ENCODE measurements at places on chromosomes 7 and 10. TPM values are rescaled to one million over a fixed set of nuclear protein-coding genes. Genes with fewer than 3 reads are reported as not detected.

GRCh38 chr7:96663457-96663856 is 46.2 kb downstream of the SEM1 start:
- no peak overlapping the region for H3K27ac ChIP-seq
- H3K36me3 ChIP-seq: no peaks in the 10 kb centered on the region
- no peaks in the 10 kb centered on the region for H3K4me1 ChIP-seq
- DNase-seq: no peak
- no peaks in the 10 kb centered on the region for H3K27me3 ChIP-seq

- H3K36me3 ChIP-seq: no peaks in the 10 kb centered on the region
- H3K27me3 ChIP-seq: no peaks in the 10 kb centered on the region
- DNase-seq: peak; percentile 92
- H3K4me1 ChIP-seq: peaks cover 19% of the 10 kb centered on the region
Observed at GRCh38 chr10:73950155-73950948, 39.4 kb downstream of the PLAU start.

DNA sequence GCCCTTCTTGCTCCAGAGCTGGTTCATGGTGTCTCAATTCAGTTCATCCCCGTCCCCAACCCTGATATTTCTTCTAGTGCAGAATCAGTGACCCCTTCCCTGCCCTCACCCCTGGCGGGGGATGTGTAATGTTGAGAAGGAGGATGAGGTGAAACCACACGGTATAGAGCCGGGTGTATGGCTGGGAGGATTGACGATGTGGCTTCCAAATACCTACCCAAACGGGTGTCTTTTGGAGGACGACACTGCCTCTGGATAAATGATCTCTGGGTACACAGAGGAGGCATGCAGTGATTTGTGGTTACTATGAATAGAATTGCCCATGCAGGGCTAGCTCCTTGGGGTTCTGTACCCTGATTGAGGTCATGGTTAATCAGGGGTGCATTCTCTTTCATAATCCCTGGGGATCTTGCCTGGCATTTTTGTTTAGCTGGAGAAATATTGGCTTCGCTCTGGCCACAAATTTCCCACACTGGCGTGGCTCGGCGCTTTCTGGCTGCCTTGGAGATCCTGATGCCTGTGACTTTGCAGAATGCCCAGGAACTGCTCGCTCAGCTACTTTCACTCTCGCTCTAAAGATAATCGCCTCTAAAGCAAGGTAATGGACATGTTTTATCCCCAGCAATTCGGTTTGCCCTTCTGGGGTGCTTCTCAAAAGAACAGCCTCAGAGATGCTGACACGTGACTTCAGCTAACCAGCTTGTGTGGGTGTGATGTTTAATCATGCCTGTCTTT is 89.2 kb downstream of the RBM20 start:
- DNase-seq: no peak
- H3K4me1 ChIP-seq: peaks cover 2% of the 10 kb centered on the region
- H3K36me3 ChIP-seq: no peaks in the 10 kb centered on the region

DNA sequence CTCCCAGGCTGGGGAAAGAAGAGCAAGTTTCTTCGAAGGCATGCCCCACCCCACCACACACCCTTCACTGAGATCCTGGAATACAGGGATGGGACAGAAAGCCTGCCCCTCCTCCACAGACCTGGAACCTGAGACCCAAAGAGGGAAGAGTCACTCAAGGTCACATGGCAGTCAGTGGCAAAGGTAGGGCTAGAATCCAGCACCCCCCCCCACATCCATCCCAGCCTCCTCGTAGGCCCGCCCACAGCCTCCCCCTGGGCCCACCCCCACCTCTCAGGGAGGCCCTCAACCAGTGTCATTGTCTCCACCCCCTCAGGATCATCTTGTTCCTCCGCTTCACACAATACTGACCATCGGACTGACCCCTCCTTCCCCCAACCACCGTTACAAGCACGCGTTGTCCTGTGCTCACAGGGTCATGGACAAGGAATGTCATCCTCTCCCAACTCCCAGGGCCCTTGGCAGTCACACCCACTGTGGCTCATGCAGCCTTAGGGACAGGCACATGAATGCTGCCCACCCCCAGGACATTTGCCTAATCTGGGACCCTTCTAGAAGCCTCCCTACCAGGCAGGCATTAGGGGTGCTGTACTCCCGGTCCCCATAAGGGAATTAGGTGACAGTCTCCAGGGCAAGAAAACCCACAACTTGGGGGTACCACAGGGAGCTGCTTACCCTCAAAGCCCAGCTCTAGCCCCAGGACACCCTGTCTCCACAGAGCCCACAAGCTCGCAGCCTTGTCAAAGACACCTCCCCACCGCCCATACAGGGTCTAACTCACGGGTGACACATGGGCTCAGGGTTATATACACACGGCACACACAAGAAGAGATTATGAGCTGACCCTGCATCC is 1.4 kb downstream of the KCNH2 start:
- no peak for DNase-seq
- peaks cover 89% of the 10 kb centered on the region for H3K4me1 ChIP-seq
- peaks cover 65% of the 10 kb centered on the region for H3K27me3 ChIP-seq

DNA sequence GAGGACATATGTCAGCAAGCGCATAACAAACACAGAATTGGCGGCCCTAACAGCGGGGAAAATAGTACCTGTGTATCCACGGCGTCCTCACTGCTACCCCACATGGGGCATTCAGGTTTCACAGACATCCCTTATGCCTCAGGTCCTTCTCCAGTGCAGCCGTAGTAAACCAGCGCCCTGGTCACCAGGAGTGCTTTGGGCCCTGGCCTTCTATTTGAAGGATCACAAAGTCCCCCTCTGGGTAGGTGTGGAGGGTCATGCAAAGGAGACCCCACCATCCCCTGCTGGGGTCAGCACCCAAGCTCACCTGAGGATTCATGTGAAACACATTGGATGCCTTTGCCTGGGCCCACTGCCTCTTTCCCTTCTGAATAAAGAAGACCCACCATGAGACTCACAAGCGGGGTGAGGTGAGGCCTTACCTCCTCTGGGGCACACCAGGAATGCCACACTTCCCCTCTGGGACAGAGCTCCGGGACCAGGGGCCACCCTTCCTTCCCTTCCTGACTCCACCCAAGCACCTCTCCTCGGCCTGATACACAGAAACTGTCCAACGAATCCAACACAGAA is 18.8 kb downstream of the CLRN3 start:
- no peaks in the 10 kb centered on the region for H3K36me3 ChIP-seq
- H3K27ac ChIP-seq: no peak overlapping the region
- H3K27me3 ChIP-seq: no peaks in the 10 kb centered on the region
- no peak overlapping the region for H3K4me3 ChIP-seq
- peaks cover 10% of the 10 kb centered on the region for H3K4me1 ChIP-seq
- no peak for DNase-seq

GRCh38 chr10:120997313-120997712 is 146.2 kb downstream of the WDR11 start:
- H3K4me1 ChIP-seq: no peaks in the 10 kb centered on the region
- H3K4me3 ChIP-seq: no peak overlapping the region
- DNase-seq: no peak
- H3K36me3 ChIP-seq: no peaks in the 10 kb centered on the region
- no peak overlapping the region for H3K27ac ChIP-seq
- no peaks in the 10 kb centered on the region for H3K27me3 ChIP-seq

DNA sequence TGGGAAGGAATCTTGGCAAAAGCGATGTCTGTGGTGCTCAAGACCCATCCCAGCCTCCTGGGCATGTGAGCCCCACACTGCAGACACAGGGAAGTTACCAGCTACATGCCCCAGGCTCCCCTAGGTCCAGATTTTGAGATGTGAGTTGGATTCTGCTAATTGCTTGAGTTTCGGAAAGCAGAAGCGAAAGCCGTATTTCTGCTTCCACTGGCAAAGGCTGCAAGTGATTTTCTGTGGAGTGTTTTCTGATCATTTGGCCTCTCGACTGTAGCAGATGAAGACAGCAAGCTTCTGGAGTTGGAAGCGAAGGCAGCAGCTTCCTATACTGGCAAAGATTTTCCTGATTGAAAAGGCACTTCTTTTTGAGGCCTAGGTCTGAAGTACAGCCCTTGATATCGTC is 29.6 kb downstream of the ANKRD16 start:
- H3K27me3 ChIP-seq: no peaks in the 10 kb centered on the region
- H3K36me3 ChIP-seq: no peaks in the 10 kb centered on the region
- no peak overlapping the region for H3K27ac ChIP-seq
- H3K4me3 ChIP-seq: no peak overlapping the region
- peak; percentile 53 for DNase-seq

EPDR1 gene
- total RNA-seq: 89.8 TPM

PTN gene
- 73.8 TPM for total RNA-seq

GRCh38 chr7:55309040-55309991 is 55.8 kb upstream of the LANCL2 start:
- no peak overlapping the region for H3K27ac ChIP-seq
- no peak overlapping the region for H3K4me3 ChIP-seq
- no peaks in the 10 kb centered on the region for H3K27me3 ChIP-seq

DNA sequence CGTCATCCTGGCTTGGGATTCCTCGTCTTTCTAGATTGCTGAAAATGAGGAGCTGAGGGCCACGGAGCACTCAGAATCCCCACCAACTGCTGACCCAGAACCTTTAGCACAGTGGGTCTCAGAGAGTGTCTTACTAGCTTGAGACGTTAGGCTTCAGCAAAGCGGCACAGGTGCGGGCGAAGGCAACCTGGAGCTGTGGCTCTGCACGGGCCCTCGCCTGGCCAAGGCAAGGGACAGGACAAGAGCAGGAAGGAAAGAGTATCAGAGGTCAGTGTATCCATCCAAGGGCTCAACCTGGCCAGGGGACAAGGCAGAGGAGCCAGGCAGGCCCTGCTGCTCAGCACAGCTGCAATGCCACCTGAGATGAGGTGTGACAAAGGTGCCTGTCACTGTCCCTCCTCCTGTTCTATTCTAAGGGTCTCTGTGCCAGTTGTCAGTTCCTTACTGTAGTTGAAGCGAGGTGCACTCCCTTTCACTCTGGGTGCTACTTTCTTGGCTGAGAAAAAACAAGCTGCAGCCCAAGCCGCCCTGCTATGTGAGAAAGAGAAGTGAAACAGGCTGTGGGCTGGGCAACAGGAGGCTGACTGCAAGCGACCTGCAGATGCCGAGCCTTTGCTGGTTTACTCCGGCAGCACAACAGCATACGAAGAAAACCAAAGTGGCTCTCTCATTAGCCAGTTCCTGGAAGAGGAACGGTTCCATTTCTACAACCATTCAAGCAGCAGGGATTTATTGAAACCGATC is 33.3 kb upstream of the KDM7A start:
- no peaks in the 10 kb centered on the region for H3K36me3 ChIP-seq
- peaks cover 8% of the 10 kb centered on the region for H3K4me1 ChIP-seq
- H3K4me3 ChIP-seq: no peak overlapping the region
- peaks cover 2% of the 10 kb centered on the region for H3K27me3 ChIP-seq
- H3K27ac ChIP-seq: peak overlapping the region; percentile 42
- DNase-seq: peak; percentile 73

- H3K36me3 ChIP-seq: no peaks in the 10 kb centered on the region
- peak overlapping the region; percentile 72 for H3K27ac ChIP-seq
- peaks cover 12% of the 10 kb centered on the region for H3K4me1 ChIP-seq
Observed at GRCh38 chr10:15084502-15084922, 4.1 kb downstream of the ACBD7 start.

- H3K4me3 ChIP-seq: no peak overlapping the region
- no peak for DNase-seq
- H3K27me3 ChIP-seq: no peaks in the 10 kb centered on the region
- peaks cover 31% of the 10 kb centered on the region for H3K4me1 ChIP-seq
- H3K36me3 ChIP-seq: peaks cover 24% of the 10 kb centered on the region
Observed at GRCh38 chr10:62082271-62082656, 180.8 kb downstream of the ARID5B start.

DNA sequence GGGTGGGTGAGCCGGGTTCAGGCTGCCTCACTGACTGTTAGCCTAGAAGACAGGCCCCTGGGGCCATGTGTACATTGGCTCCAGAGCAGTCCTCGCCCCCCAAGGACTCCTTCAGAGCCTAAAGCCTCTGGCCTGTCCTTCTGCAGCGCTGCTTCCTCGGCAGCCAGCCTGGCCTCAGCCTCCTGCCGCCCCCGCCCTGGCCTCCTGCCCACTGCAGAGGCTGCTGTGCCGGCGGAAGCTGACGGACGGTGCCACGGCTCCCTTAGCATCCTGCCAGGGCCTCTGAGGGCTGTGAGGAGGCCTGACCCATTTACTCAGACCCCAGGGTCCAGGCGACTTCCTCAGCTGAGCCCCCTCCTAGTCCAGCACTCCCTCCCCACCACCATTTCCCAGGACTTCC is 4.9 kb downstream of the SRRM3 start:
- H3K4me1 ChIP-seq: peaks cover 3% of the 10 kb centered on the region
- no peaks in the 10 kb centered on the region for H3K36me3 ChIP-seq
- H3K27ac ChIP-seq: no peak overlapping the region

DNA sequence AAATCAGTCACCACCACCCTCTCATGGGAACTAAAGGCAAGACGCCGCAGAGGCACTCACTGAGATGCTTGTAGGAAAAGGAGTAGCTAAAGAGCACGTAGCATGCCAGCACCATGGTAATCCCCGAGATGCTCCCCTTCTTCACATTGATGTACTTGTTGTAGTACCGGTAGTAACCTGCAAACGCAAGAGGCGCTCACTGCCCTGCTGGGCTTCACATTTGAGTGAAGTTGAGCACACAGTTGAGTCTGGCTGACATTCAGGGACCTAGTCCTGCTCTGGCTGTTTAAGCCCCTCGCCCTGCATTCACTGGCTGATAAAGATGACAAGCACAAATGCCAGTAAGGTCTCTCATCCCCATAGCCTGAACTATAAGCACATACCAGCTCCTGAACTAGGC is 6.9 kb downstream of the ATP5MF start:
- H3K4me1 ChIP-seq: peaks cover 40% of the 10 kb centered on the region
- no peak for DNase-seq
- H3K27me3 ChIP-seq: no peaks in the 10 kb centered on the region

Measured in muscle of leg (tissue), 16 donors.